ENCODE measurements at places on chromosomes 7 and 10.

DNA sequence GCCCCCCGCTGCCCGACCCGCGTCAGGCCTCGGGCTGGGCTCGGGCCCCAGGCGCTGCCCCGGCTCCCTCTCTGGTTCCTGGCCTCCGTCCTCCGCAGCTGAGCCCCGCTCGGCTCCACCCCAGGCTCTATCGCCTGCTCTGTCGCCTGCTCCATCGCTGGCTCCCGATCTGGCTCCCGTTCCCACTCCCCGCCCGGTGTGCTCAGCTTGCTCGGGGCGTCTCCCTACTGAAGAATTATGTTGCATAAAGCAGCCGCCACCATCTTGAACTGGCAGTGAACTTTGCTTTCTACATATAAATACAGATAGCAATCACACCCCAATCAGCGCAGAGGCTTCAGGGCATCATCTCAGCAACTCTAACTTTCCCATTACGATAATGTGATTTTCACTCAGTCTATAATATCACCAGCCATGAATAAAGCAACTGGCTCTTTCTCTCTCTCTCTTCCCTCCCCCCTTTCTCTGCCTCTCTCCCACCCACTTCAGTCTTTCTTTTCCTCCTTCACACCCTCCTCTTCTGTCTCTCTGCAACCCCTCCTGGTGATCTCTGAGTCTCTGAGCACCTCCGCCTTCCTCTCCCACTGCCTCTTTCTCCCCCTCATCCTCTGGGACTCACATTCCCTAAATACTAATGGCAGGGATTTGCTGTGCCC lies 43.3 kb upstream of the BTRC start:
- DNase-seq = no peak

DNA sequence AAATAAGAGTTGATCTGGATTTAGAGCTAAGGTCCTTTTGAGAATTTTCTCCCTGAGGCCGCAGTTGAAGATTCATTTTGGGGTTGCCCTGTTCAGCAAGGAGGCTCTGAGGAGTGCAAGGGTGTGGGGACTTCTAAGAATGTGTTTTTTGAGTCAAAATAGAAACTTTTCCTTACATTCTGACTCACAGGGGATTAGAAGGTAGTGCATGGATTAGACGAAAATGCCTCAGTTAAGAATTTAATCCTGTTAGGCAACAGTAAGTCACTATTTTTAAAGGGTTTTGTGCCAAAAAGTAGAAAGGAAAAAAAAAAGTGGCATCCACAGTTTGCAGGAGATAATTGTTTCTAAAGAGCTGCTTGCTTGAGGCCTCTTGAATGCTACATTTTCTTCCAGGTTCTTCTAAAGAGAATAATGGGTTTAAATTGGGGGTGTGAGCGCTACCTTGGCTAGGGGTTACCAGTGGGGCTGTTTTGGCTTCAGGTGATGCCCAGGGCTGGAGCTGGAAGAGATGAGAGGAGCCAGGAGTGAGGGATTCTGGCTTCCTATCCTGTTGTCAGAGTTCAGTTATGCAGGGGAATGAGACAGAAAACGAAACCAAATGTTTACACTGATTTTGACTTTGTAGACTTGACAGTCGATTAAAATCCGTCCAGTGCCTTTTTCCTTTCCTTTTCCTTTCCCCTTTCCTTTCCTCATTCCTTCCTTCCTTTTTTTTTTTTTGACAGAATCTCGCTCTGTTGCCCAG lies 52.9 kb downstream of the BAMBI start:
- DNase-seq = peak; percentile 47

GRCh38 chr10:114603303-114603702 lies 54.8 kb downstream of the ABLIM1 start:
- DNase-seq = no peak

- DNase-seq = no peak
Observed at GRCh38 chr7:133024596-133024995, 57.3 kb downstream of the CHCHD3 start.

DNA sequence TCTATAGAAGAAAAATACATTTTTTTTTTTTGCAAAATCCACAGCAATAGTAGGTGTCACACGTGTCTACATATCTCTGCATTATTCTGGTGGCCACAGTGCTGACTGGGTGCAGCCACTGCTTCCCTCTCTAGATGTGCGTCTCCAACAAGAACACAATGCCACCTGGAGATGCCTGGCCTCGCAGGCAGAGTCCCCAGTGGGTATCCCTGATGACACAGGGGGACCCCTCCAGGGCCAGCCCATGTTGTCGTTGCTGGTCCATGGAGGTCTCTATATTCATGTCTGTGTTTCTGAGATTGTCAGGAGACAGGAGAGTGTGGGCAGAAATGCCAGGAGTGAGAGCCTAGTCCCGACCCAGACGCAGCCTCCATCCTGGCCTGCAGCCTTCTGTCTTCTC lies 345.9 kb upstream of the SHH start:
- DNase-seq = no peak

DNA sequence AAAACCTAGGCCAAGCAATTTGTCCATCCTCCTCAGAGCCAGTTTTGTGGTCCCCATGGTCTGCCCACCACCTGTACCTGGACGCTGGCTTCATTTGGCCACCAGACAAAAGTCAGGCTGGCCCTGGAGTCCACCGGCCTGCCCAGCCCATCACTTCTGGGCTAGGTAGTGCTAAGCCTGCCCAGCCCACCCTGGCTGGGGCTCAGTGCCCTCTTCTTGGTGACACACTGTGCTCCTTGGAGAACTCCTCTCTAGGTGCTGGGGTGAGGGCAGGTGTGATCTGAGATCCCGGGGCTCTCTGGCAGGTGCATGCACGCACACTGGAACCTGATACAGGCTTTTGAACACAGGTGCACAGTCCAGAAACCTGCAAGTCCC lies 1.1 kb downstream of the AIFM2 start:
- no peak for DNase-seq

GRCh38 chr7:1246871-1247526 lies 14.3 kb downstream of the UNCX start:
- no peak for DNase-seq

DNA sequence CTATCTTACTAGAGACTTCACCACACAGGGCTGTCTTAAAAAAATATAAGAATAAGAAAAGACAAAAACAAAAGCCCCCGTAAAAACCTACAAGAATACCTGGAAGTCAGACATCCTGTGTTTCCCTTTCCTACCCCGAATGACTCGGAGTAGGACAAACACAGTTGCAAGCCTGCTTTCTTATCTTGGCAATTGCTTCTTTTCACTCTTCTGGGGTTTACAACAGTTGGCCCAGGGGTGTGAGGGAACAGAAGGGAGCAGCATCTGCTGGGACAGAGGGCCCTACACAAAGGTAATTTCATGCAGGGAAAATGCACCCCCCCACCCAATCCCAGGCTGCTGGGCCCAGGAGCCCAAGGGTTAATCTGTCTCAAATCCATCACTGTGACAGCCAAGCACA lies 220.6 kb downstream of the ARHGAP12 start:
- DNase-seq = no peak

DNA sequence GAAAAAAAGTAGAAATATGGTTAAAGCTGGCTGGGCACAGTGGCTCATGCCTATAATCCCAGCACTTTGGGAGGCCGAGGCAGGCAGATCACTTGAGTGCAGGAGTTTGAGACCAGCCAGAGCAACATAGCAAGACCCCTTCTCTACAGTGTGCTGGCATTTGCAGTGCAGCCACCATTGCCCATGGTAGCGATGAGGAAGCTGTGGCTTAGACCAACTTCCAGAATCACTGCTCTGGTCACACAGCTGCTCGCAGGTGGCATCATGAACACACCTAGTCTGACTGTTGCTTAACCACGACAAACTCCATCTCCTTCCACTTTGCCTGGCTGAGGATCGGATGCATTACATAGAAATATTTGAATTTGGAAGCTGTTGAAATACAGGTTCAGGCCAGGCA lies 137.1 kb downstream of the CUX1 start:
- DNase-seq = no peak

Data from fibroblast of skin of right quadriceps (primary cell).